Liver (tissue), 10 donors: ENCODE measurements at places on chromosomes 7 and 10. TPM values are rescaled to one million over a fixed set of nuclear protein-coding genes. Genes with fewer than 3 reads are reported as not detected.

Gene NPY4R2
- not detected for total RNA-seq

Gene POLR2J2
- total RNA-seq = 5.5 TPM

Gene TMEM176B
- 1,041 TPM for total RNA-seq

Gene PTN
- 0.50 TPM for total RNA-seq

Gene NPSR1
- total RNA-seq = not detected

Gene ANKRD2
- not detected for total RNA-seq

Gene GIMAP8
- total RNA-seq = 9.4 TPM

Gene DIP2C
- 5.3 TPM for total RNA-seq

Gene PIP
- total RNA-seq = not detected

Gene GRB10
- total RNA-seq = 53.1 TPM

Gene BAIAP2L1
- total RNA-seq = 5.4 TPM

GRCh38 chr7:29977886-29978651 lies 11.5 kb downstream of the SCRN1 start:
- no peaks in the 10 kb centered on the region for H3K36me3 ChIP-seq
- H3K4me3 ChIP-seq = no peak overlapping the region
- H3K27me3 ChIP-seq = no peaks in the 10 kb centered on the region
- H3K27ac ChIP-seq = no peak overlapping the region
- no peaks in the 10 kb centered on the region for H3K4me1 ChIP-seq
- DNase-seq = no peak

- H3K4me3 ChIP-seq = no peak overlapping the region
- no peak for DNase-seq
- H3K4me1 ChIP-seq = no peaks in the 10 kb centered on the region
- H3K27me3 ChIP-seq = peaks cover 6% of the 10 kb centered on the region
Measured at GRCh38 chr10:101767600-101767945, 8.3 kb downstream of the FGF8 start.

DNA sequence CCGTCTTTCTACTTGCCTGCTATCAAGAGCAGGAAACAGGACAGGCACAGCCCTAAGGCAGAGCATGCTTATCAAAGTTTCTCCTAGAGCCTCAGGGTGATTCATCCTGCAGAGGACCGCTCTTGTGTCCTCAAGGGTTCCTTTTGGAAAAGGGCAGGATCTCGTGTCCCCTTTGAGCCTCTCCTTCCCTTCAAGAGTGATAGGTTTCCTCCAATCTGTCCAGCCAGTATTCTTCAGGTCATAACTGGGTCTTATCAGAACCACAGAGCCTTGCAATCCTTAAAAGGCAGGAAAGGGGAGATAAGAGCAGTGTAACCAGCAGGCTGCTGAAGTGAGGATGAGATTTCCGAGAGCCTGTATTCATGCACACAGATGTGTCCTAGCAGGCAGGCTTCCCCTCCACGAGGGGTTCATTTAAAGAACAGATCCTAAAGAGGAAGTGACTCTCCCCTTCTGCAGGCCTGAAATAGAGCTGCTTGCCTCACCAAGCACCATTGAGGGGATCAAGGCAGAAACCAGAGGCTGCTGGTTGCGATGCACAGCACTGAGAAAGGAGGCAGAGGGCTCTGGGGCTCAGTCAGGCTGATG lies 90.5 kb upstream of the SVIL start:
- DNase-seq = no peak
- no peaks in the 10 kb centered on the region for H3K36me3 ChIP-seq
- H3K4me3 ChIP-seq = no peak overlapping the region
- H3K27ac ChIP-seq = no peak overlapping the region

- no peak for DNase-seq
- no peaks in the 10 kb centered on the region for H3K27me3 ChIP-seq
- H3K27ac ChIP-seq = no peak overlapping the region
- no peaks in the 10 kb centered on the region for H3K36me3 ChIP-seq
Measured at GRCh38 chr7:142188154-142188553, 69.7 kb downstream of the PRSS58 start.

DNA sequence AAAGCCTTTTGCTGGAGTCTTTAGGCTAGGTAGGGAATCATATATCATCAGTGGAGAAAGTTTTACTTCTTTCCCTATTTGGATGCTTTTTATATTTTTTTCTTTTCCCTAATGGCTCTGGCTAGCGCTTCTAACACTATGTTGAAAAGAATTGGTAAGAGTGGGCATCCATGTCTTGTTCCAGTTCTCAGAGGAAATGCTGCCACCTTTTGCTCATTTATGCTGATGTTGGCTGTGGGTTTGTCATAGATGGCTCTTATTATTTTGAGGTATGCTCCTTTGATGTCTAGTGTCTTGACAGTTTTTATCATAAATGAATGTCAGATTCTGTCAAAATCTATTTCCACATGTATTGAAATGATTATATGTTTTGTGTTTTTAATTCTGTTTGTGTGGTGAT lies 1544.1 kb downstream of the REEP3 start:
- no peaks in the 10 kb centered on the region for H3K4me1 ChIP-seq
- H3K27me3 ChIP-seq = no peaks in the 10 kb centered on the region
- no peaks in the 10 kb centered on the region for H3K36me3 ChIP-seq

- no peaks in the 10 kb centered on the region for H3K36me3 ChIP-seq
- H3K4me3 ChIP-seq = no peak overlapping the region
- H3K27me3 ChIP-seq = no peaks in the 10 kb centered on the region
- DNase-seq = no peak
Measured at GRCh38 chr7:101952355-101953247, 135.2 kb downstream of the CUX1 start.

- DNase-seq = no peak
Measured at GRCh38 chr7:15130666-15131541, 228.4 kb upstream of the DGKB start.

- H3K4me1 ChIP-seq = no peaks in the 10 kb centered on the region
- no peak overlapping the region for H3K4me3 ChIP-seq
- H3K36me3 ChIP-seq = no peaks in the 10 kb centered on the region
- no peak for DNase-seq
Measured at GRCh38 chr10:28385748-28386502, 83.1 kb upstream of the MPP7 start.

- H3K4me1 ChIP-seq = no peaks in the 10 kb centered on the region
- no peak overlapping the region for H3K4me3 ChIP-seq
- H3K27me3 ChIP-seq = no peaks in the 10 kb centered on the region
- H3K36me3 ChIP-seq = peaks cover 18% of the 10 kb centered on the region
- no peak for DNase-seq
Measured at GRCh38 chr7:111931958-111932357, 274.2 kb downstream of the DOCK4 start.

- DNase-seq = no peak
- no peaks in the 10 kb centered on the region for H3K27me3 ChIP-seq
- peak overlapping the region; percentile 45 for H3K27ac ChIP-seq
- H3K36me3 ChIP-seq = peaks cover 5% of the 10 kb centered on the region
- no peaks in the 10 kb centered on the region for H3K4me1 ChIP-seq
Measured at GRCh38 chr7:22858640-22859561, 36.3 kb upstream of the TOMM7 start.

DNA sequence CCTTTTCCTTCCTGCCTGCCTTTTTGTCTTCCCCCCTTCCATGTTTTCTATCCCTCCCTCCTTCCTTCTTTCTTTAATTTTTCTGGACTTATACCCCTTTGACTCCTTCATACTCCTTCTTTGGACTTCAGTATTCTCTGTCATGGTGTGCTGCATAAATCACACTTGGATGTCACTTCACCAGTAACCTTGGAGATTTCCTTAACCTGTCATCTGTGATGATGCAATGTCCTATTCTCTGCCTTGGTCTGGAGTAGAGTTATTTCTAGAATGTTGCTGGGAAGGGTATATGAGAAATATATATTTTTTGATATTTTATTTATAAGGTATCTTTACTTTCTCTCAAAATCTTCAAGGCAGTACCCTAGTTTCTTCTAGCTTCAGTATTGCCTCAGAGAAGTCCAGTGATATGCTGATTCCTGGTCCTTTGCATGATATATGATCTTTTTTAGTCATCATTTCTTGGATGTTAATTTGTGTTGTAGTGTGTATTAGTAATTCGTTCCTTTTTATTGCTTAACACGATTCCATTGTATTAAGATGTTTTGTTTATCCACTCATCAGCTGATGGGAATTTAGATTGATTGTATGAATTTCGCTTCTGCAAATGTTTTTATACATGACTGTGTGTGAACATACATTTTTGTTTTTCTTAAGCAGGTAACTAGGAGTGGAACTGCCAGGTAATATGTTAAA lies 206.9 kb upstream of the MBL2 start:
- H3K27me3 ChIP-seq = no peaks in the 10 kb centered on the region
- H3K27ac ChIP-seq = no peak overlapping the region
- no peaks in the 10 kb centered on the region for H3K4me1 ChIP-seq
- H3K4me3 ChIP-seq = no peak overlapping the region

- no peak for DNase-seq
- no peak overlapping the region for H3K27ac ChIP-seq
- H3K36me3 ChIP-seq = no peaks in the 10 kb centered on the region
- H3K4me1 ChIP-seq = no peaks in the 10 kb centered on the region
- no peaks in the 10 kb centered on the region for H3K27me3 ChIP-seq
Measured at GRCh38 chr7:94530109-94530508, 20.5 kb downstream of the CASD1 start.

- H3K36me3 ChIP-seq = no peaks in the 10 kb centered on the region
- no peak for DNase-seq
- H3K27me3 ChIP-seq = no peaks in the 10 kb centered on the region
- peak overlapping the region; percentile 75 for H3K27ac ChIP-seq
- no peak overlapping the region for H3K4me3 ChIP-seq
- H3K4me1 ChIP-seq = peaks cover 34% of the 10 kb centered on the region
Measured at GRCh38 chr10:3805201-3805790, 20.3 kb upstream of the KLF6 start.

DNA sequence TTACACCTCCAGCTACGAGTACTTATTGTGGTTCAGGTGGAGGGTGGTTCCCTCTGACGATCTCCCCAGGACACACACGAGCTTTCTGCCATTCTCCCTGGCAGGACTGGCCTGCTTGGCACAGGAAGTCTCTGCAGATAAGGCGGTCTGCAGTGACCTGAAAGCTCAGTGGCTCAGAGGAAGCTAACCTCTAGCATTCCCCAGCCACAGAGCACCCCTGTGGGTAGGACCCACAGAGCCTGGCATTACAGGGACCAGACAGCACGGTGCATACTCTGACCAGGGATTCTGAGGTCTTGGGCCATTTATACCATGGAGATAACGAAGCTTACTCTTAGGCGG lies 1.9 kb upstream of the GPR146 start:
- no peak overlapping the region for H3K4me3 ChIP-seq
- no peaks in the 10 kb centered on the region for H3K36me3 ChIP-seq
- no peaks in the 10 kb centered on the region for H3K27me3 ChIP-seq
- H3K27ac ChIP-seq = no peak overlapping the region
- no peak for DNase-seq
- H3K4me1 ChIP-seq = peaks cover 43% of the 10 kb centered on the region

DNA sequence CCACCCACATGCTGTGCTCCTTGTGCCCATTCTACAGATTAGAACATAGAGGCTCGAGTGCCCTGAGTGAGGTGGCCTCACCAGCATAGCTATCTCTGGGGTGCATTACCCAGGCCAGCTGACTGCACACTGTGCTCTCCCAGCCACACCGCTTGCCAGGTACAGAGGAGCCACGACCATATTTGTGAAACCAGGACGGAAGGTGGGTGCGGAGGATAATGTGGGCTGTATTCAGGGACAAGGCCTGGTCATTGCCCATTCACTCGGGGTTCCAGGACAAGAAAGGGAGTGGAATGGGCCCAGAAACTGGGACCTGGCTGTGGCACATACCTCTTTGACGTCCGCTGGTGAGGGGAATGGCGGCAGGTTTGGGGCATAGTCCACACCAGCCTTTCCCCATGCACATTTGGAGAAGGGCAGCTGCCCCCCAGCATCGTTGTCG lies 236.0 kb downstream of the TNS3 start:
- H3K27ac ChIP-seq = no peak overlapping the region
- no peak for DNase-seq
- no peaks in the 10 kb centered on the region for H3K4me1 ChIP-seq
- no peaks in the 10 kb centered on the region for H3K27me3 ChIP-seq

DNA sequence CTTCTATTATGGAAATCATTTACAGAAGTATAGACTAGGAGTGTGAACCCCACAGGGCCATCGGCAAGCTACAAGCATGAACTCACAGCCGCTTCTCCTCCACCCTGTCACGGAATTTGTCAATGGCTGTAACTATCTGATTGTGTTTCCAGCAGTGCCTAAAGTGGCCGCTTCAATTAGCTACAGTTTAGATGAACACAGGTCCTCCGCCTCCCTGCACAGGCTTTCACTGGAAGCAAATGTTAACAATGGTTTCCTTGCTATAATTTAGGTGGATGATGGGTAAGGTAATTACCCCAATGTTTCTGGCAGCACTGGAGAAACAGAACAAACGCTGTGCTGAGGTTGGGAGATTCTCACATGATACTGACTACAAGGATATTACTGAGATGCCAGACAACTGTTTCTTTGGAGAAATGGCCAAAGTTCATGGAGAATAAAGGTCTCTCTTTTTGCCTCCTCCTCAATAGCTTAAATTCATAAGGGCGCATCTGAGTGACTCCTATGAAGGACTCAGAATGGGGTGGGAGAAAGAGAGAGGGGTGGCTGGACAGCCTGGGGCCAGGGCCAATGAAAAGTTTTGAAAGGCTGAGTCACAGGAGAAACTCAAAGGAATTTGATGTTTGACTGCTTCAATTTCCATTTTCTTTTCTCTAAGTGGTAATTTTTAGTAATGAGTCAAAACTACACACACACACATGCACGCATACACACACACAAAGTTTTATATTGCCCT lies 78.9 kb downstream of the SVIL start:
- H3K27ac ChIP-seq = no peak overlapping the region
- no peaks in the 10 kb centered on the region for H3K27me3 ChIP-seq
- no peak overlapping the region for H3K4me3 ChIP-seq
- no peak for DNase-seq
- peaks cover 25% of the 10 kb centered on the region for H3K36me3 ChIP-seq

GRCh38 chr7:136405931-136406777 lies 429.0 kb upstream of the MTPN start:
- no peaks in the 10 kb centered on the region for H3K27me3 ChIP-seq
- DNase-seq = no peak
- no peak overlapping the region for H3K27ac ChIP-seq
- H3K4me3 ChIP-seq = no peak overlapping the region
- no peaks in the 10 kb centered on the region for H3K36me3 ChIP-seq

DNA sequence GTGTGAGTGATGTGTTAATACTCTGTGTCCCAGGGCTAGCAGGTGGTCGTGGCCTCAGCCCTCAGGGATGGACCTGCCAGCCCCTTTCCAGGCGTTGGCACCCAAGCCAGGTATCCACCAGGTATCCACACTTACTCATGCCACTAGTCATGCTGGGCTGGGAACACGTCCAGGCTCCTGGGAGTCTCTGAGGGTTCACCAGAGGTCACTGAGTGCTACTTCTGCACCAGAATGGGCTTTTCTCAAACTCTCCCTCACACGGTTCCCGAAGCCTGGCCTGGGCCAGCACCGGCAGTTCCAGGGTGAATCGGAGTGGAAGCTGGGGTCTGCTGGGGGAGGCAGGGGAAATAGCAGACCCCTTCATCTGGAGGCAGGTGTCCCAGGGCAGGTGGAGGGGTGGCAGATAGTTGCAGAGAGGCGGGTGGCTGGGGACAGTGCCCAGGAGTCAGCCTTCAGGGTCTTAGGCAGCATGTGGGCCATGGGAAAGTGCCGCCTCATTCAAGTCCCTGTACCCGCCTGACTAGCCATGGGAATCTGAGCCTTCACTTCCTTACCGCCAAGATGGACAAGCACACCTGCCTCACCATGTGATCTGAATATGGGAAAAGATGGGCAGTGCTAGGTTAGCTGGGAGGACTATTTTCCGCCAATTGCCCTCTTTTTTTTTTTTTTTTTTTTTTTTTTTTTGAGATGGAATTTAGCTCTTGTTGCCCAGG lies 95.5 kb upstream of the GTF2I start:
- no peak for DNase-seq

- no peak for DNase-seq
- no peaks in the 10 kb centered on the region for H3K27me3 ChIP-seq
- no peaks in the 10 kb centered on the region for H3K4me1 ChIP-seq
- no peaks in the 10 kb centered on the region for H3K36me3 ChIP-seq
- H3K27ac ChIP-seq = no peak overlapping the region
Measured at GRCh38 chr10:110632591-110633215, 11.4 kb upstream of the RBM20 start.
